SJSA1 (cell line): ENCODE measurements at places on chromosomes 2 and 18.
A peak's percentile ranks its signal among the peaks of the same experiment; 100 is the strongest.

- H3K27ac ChIP-seq: no peak overlapping the region
- H3K4me3 ChIP-seq: no peak overlapping the region
- no peaks in the 10 kb centered on the region for H3K36me3 ChIP-seq
- no peaks in the 10 kb centered on the region for H3K4me1 ChIP-seq
- no peaks in the 10 kb centered on the region for H3K27me3 ChIP-seq
- no peak for DNase-seq
Measured at GRCh38 chr18:69839497-69839896, 108.2 kb downstream of the CD226 start.

GRCh38 chr2:230358305-230358704 is 31.3 kb downstream of the SP140L start:
- H3K36me3 ChIP-seq: peaks cover 20% of the 10 kb centered on the region
- no peaks in the 10 kb centered on the region for H3K27me3 ChIP-seq
- H3K4me1 ChIP-seq: no peaks in the 10 kb centered on the region
- H3K4me3 ChIP-seq: no peak overlapping the region

DNA sequence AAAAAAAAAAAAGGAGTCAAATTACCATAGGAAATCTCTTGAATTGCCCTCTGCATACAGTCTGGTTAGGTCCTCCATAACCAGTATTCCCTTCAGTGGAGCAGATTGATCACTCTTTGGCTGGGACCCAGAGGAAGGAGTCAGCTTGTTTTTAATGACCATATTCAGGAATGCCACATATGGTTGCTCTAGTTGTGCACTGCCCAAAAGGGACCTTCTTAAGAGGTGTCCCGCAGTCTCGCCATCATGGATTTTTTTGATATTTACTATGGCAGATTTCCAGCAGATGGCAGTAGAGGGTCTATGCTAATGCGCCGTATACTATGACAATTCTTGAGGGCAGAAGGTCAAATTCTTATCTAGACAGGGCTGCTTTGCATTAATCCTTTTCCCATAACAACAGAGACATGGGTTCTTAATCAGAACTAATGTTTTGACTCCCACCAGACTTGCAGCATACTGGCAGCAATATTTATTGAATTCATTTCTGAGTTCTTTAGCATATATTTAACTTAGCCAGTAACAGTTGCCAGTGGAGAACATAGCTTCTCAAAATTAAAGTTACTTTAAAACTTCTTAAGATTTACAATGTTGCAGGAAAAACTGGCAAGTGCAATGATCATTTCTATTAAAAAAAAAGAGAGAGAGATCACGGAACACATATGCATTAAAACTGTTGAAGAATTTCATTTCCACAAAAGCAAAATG is 31.8 kb upstream of the INPP4A start:
- no peaks in the 10 kb centered on the region for H3K4me1 ChIP-seq
- no peak overlapping the region for H3K4me3 ChIP-seq
- no peaks in the 10 kb centered on the region for H3K27me3 ChIP-seq
- no peaks in the 10 kb centered on the region for H3K36me3 ChIP-seq

DNA sequence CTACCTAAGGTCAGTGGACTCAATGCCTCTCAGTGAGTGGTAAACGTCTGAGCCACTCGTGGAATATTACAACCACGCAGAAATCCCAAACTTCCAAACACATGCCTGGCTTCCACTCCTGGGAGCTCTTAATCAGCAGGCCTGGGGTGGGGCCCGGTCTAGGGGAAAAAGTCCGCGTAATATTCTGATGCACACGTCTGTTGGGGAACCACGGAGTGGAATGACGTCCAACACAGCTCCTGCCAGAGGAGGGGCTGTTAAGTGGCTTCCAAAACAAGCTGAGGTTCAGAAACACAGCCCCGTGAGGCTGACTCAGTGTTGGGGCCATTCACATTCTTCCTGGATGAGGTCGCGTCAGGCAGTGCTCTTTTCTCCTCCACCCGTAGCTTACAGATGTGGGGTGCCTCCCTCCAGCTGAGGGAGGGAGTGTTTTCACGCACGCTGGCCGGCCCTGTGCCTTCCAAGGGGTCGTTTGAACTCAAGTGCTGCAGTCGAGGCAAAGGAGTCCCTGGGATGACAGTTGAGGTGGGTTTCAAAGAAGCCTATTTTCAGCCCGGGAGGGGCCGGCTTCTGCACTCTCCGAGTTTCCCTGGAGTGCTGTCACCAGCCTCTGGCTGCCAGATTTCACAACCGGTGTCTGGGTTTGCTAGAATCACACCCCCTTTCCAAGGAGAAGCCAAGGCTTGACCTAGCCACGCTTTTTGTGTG is 73.1 kb downstream of the ACKR3 start:
- DNase-seq: peak; percentile 97
- H3K27me3 ChIP-seq: no peaks in the 10 kb centered on the region
- H3K4me3 ChIP-seq: no peak overlapping the region
- H3K27ac ChIP-seq: peak overlapping the region; percentile 92
- H3K4me1 ChIP-seq: peaks cover 23% of the 10 kb centered on the region

DNA sequence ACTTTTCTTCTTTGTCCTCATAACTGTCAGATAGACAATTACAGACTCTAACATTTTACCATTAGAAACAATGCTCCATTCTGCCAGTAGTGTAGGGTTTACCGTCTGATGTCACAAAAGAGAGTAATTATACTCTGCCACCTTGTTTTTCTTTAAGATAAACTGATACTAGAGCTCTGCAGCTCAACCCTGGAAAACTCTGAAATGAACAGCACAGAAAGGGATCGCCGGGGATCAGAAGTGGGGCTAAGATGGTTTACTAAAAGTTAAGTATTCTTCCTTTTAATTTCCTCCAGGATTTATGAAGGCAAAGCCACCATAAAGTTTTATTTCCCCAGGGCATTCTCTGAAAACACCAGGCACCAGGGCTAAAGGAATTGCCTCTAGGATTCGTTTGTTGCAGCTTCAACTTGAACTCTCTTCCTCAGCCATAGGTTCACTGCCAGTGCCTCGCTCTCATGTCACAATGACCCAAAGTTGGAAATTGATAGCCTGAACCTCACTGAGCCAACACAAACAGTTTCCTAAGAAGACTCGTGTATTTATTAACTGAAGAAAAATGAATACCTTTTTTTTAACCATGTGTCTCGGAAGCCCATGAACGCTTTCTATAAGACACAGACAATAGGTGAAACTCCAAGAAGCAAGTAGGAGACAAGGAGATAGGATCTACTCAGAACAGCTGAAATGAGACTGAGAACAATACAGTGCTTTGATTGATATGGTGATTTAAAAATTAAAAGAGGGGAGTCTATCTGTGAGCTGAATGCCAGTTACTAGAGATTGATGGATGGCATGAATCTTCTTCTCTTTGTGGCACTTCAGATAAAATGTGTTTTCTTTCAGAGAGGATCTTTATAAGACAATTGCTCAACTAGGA is 121.5 kb upstream of the SPATS2L start:
- no peaks in the 10 kb centered on the region for H3K4me1 ChIP-seq
- no peaks in the 10 kb centered on the region for H3K36me3 ChIP-seq
- H3K27me3 ChIP-seq: no peaks in the 10 kb centered on the region
- H3K27ac ChIP-seq: no peak overlapping the region
- DNase-seq: no peak

- peaks cover 20% of the 10 kb centered on the region for H3K4me1 ChIP-seq
- H3K27ac ChIP-seq: no peak overlapping the region
- DNase-seq: no peak
- no peak overlapping the region for H3K4me3 ChIP-seq
- no peaks in the 10 kb centered on the region for H3K36me3 ChIP-seq
Measured at GRCh38 chr2:85684806-85685205, 9.4 kb upstream of the GNLY start.

- peak; percentile 54 for DNase-seq
- H3K27ac ChIP-seq: no peak overlapping the region
- no peak overlapping the region for H3K4me3 ChIP-seq
Measured at GRCh38 chr2:143513081-143513480, 383.9 kb downstream of the ARHGAP15 start.

DNA sequence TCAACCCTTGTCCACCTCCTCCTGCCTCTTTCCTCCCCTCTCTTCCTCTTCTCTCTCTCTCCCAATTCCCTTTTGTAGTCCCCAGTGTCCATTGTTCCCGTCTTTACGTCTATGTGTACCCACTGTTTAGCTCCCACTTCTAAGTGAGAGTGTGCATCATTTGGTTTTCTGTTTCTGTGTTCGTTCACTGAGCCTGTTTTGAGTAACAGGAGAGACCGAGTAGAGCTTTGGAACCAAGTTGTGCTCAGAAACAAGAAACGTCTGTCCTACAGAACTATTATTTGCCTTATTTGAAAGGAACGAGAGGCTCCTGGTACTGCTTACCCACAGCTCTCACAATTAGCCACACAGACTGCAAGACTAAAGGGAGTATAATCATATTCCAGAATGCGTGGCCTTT is 50.1 kb upstream of the MAPRE2 start:
- DNase-seq: no peak
- H3K27me3 ChIP-seq: no peaks in the 10 kb centered on the region
- no peaks in the 10 kb centered on the region for H3K4me1 ChIP-seq
- no peak overlapping the region for H3K27ac ChIP-seq
- no peaks in the 10 kb centered on the region for H3K36me3 ChIP-seq

DNA sequence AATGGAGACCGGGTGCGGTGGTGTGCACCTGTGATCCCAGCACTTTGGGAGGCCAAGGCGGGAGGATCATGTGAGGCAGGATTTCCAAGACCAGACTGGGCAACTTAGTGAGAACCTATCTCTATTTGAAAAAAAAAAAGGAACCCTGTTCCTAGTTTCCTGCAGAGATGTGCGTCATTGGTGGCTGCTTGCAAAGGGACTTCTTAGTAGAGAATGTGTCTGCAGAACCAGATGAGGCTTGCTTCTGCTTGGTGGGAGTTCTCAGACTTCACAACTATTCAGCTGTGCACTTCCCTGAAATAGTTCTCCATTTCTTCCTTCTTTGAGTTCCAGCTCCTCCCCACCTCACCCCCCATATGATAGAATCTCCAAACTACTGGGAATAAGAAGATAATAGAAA is 22.3 kb downstream of the ZCCHC2 start:
- no peaks in the 10 kb centered on the region for H3K4me1 ChIP-seq
- H3K4me3 ChIP-seq: no peak overlapping the region
- H3K27me3 ChIP-seq: no peaks in the 10 kb centered on the region
- no peak for DNase-seq
- peaks cover 16% of the 10 kb centered on the region; the same call in 1 of the 2 replicates for H3K36me3 ChIP-seq

DNA sequence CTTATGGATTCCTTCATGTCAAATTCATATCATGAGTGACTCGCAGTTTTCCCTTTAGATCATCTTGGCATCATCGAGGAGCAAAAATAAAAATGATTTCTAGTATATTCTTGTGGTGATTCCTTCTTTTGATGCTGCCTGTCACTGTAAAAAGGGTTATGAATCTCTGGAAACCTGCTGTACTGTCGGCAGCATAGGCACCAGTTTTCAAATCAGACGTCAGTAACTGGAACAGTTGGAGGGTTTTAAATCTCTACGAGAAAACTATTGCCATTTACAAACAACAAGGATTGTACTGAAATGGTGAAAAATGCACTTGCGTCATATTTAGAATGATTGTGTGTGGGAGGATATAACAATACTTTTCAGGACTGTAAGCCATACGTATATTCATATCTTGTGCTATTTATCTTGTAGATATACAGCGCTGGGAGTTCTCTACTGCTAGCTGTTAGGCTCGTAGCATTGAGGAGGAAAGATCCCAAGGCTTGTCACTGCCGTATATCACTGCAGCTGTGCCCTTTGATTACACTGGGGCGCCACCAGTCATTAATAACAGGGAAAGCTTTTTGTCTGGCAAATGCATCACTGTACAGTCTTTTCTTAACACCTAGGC is 320.7 kb downstream of the MTX2 start:
- no peak overlapping the region for H3K27ac ChIP-seq
- H3K27me3 ChIP-seq: no peaks in the 10 kb centered on the region
- DNase-seq: no peak

- H3K36me3 ChIP-seq: no peaks in the 10 kb centered on the region
- no peak overlapping the region for H3K27ac ChIP-seq
- no peak for DNase-seq
- no peaks in the 10 kb centered on the region for H3K4me1 ChIP-seq
Measured at GRCh38 chr2:66604326-66604725, 169.4 kb downstream of the MEIS1 start.

- no peak overlapping the region for H3K4me3 ChIP-seq
- H3K27ac ChIP-seq: no peak overlapping the region
- no peaks in the 10 kb centered on the region for H3K4me1 ChIP-seq
Measured at GRCh38 chr18:78957140-78957539, 22.5 kb upstream of the SALL3 start.

GRCh38 chr2:38793511-38793910 is 15.5 kb downstream of the GEMIN6 start:
- no peaks in the 10 kb centered on the region for H3K27me3 ChIP-seq
- H3K4me3 ChIP-seq: no peak overlapping the region
- no peak for DNase-seq
- no peak overlapping the region for H3K27ac ChIP-seq

- H3K27ac ChIP-seq: no peak overlapping the region
- no peak overlapping the region for H3K4me3 ChIP-seq
- peak; percentile 27 for DNase-seq
- H3K27me3 ChIP-seq: peaks cover 2% of the 10 kb centered on the region; the same call in 1 of the 2 replicates
Measured at GRCh38 chr2:100620481-100620880, 57.7 kb downstream of the PDCL3 start.

DNA sequence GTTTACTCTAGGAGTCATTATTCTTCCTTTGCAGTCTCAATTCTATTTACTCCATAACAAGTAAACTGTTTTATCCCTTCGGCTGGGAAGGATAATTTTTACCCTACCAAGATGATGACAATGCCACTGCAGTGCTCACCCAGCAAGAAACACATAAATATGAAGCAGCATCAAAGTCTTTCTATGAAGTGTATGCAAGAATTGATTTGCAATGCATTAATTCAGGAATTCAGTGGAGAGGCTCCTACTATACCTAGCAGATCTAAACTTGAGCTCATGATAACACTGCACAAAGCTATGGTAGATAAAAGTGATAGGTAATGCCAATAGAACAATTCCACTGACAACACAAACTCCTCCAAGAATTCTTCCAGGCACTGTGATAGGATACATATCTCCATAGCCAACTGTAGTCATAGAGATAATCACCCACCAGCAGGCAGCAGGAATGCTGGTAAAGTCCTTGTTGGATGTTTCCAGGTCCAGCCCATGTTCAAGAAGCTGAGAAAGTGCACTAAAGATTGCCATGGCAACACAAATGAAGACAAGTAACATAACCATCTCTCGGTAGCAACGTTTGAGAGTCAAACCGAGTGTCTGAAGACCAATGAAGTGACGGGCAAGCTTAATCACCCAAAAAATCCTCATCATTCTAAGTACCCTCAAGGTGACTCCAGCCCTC is 49.9 kb downstream of the KCNG3 start:
- no peaks in the 10 kb centered on the region for H3K36me3 ChIP-seq
- H3K4me3 ChIP-seq: no peak overlapping the region
- DNase-seq: no peak
- H3K27me3 ChIP-seq: no peaks in the 10 kb centered on the region

GRCh38 chr2:217222309-217222910 is 362.5 kb upstream of the TNP1 start:
- peak overlapping the region; percentile 93 for H3K27ac ChIP-seq
- peaks cover 12% of the 10 kb centered on the region; the same call in 1 of the 2 replicates for H3K36me3 ChIP-seq
- no peaks in the 10 kb centered on the region for H3K27me3 ChIP-seq
- no peak overlapping the region for H3K4me3 ChIP-seq
- H3K4me1 ChIP-seq: peaks cover 78% of the 10 kb centered on the region
